ENCODE measurements at places on chromosomes 11 and 22.

DNA sequence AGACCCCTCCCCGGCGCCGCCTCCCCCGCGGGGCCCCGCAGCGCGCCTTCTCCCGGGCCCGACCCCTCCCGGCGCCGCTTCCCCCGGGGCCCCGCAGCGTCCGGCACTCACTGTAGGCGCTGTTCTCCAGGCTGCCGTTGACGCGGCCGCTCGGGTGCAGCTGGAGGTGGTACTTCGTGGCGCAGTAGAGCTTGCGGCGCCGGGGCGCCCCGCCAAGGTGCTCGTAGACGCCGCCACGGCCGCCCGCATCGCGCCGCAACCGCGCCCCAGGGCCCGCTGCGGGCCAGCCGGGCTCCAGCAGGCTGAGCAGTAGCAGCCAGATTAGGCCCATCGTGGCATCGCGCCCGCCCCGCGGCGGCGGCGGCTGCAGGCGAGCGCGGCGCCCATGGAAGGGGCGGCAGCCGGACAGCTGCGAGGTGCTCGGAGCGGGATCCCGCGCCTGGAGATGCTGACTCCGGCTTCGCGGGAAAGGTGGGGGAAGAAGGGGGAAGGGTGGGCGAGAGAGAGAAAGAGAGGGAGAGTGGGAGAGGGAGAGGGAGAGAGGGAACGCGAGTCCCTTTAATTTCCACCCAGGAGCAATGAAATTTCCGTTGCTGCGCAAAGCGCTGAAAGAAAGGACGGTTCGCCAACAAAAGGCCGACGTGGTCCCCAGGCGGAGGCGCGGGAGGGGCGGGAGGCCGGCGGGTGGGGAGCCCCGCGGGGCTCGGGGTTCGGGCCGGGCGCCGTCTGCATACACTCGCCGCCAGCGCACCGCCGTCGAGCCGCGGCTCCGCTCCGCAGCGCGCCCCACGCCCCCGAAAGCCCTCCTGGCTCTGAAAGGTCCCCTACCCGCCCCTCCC, at the start of gene FGF3:
Gene FGF3, minus strand, starts transcription at position 814 of the 839 bp plus-strand sequence. Its CDS starts 483 bp downstream, at position 331.
- no peak for DNase-seq

DNA sequence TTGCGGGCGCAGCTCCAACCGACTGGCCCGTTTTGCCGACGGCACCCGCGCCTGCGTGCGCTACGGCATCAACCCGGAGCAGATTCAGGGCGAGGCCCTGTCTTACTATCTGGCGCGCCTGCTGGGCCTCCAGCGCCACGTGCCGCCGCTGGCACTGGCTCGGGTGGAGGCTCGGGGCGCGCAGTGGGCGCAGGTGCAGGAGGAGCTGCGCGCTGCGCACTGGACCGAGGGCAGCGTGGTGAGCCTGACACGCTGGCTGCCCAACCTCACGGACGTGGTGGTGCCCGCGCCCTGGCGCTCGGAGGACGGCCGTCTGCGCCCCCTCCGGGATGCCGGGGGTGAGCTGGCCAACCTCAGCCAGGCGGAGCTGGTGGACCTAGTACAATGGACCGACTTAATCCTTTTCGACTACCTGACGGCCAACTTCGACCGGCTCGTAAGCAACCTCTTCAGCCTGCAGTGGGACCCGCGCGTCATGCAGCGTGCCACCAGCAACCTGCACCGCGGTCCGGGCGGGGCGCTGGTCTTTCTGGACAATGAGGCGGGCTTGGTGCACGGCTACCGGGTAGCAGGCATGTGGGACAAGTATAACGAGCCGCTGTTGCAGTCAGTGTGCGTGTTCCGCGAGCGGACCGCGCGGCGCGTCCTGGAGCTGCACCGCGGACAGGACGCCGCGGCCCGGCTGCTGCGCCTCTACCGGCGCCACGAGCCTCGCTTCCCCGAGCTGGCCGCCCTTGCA, 1.0 kb downstream of the FJX1 start:
- peak; percentile 34 for DNase-seq

- no peak for DNase-seq
These were observed 348 bp downstream of the PLCB3 start for GRCh38 chr11:64251753-64252002.

DNA sequence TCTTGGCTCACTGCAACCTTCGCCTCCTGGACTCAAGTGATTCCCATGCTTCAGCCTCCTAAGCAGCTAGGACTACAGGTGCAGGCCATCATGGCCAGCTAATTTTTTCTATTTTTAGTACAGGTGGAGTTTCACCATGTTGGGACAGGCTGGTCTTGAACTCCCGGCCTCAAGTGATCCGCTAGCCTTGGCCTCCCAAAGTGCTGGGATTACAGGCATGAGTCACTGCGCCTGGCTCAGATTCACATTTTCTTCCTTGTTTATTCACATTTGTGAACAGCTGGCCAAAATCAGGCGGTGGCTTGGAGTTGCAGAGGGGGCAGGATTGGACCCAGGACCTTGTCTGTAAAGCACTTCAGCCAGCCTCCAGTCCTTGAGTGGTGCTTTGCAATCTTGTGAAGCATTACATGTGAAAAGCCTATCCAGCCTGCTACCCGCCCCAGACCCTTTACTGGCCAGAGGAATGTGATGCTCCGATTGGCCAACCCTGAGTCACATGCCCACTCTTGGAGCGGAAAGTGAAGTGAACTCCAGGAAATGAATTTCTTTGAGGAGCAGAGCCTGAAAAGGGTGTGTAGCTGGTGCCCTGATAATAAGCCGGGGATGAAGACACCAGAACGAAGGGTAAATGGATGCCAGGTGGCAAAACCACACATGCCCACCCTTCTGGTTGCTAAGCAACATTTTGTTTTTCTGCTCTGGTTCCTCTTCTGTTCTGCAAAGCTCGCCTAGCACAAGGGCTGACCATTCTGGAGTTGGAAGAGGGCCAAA, 62.6 kb upstream of the PTPRJ start:
- DNase-seq = peak; percentile 87

GRCh38 chr11:10373340-10373739, 68.5 kb downstream of the ADM start:
- no peak for DNase-seq

All from AG08395 (cell line).